ENCODE measurements at places on chromosomes 6 and 20.

- no peak for DNase-seq
Measured at GRCh38 chr20:813390-813789, 20.1 kb upstream of the FAM110A start.

DNA sequence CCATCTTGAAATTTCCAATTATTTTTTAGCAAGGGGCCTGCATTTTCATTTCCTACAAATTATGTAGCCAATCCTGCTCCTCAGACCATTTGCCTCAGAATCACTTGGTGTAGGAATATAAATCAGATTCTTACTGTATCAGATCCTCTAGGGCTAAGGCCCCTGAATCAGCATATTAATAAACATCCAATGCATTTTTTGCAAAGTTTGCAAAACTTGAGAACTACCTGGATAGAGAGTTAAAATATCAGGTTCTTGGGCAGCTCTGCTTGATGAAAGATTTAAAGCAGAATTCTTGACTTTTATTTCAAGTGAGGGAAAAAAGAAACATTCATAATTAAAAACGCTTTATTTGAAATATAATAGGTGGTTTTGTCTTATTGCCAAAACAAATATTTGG, 82.2 kb upstream of the MAN1A1 start:
- DNase-seq: no peak

DNA sequence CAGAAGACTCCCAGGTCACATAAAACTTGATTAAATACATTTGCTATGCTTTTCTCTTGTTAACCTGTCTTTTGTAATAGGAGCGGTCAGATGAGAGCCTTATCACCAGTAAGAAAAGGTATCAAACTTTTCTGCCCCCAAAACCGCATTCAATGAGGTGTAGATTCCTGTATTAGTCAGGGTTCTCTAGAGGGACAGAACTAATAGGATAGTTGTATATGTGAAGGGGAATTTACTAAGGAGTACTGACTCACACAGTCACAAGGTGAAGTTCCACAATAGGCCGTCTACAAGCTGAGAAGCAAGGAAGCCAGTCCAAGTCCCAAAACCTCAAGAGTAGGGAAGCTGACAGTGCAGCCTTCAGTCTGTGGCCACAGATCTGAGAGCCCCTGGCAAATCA, 32.7 kb downstream of the PTPRK start:
- DNase-seq: no peak

GRCh38 chr6:72966628-72967280, 258.5 kb downstream of the KHDC1L start:
- DNase-seq: no peak

GRCh38 chr20:24303393-24304170, 165.8 kb upstream of the SYNDIG1 start:
- no peak for DNase-seq

DNA sequence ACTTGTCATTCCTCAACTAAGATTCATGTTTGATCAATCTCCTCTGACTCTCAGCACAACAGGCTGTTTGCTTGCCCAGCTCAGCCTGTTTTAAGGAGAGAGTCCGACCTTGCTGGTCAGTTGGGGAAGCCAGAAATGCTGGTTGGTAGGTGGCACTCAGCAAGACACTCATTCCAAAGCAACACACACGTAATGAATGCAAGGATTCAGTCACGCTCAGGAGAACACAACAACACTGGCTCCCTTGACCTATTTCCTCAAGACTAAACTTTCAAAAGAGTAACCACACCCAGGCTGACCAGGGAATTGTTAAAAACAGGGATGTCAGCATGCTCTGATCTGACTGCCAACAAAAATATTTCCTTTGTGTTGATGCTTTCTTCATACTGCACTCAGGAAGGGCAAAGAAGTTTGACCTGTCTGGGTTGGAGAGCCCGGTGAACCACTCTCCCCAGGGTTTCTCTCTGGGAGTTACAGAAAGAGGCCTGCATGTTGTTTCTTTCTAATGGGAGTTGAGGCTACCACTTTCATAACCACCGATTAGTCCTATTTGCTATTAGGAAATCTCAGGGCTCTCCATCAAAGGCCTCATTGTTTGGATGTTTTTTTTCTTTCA, 25.6 kb upstream of the PREP start:
- DNase-seq: no peak

DNA sequence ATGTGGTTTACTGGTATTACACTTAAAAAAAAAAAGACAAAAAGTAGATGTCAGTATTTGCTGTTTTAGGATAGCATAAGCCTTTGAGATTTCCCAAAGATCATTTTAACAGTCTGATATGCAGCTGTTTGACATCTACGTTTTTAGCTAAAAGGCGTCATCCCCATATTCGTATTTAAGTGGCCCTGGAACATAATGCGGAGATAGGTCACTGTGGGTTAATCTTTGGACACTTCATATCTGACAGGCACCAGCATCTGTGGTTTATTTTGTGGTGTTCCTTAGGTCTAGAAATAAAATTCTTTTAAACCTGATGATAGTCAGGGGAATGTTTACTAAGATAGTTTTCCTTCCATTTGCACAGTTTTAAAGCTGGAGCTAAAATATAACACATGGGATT, 313.7 kb downstream of the SOX4 start:
- no peak for DNase-seq

DNA sequence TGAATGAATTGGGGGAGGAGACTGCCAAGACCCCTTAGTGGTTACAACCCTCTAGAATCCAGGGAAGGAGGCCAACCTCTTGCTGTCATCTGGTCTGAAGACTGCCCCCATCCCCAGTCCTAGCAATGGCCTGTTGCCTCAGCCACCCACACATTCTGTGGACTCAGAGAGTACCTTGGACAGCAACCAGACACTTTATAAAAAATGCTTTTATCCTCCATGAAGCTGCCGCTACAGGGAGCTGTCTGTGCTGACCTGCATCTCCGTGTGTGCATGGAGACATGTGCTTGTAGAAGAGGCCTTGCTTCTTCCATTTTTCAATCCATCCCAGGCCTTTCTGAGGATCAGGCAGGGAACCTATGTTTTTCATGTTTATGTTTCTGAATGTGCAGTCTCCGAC, 15.2 kb downstream of the CDH22 start:
- DNase-seq: no peak

DNA sequence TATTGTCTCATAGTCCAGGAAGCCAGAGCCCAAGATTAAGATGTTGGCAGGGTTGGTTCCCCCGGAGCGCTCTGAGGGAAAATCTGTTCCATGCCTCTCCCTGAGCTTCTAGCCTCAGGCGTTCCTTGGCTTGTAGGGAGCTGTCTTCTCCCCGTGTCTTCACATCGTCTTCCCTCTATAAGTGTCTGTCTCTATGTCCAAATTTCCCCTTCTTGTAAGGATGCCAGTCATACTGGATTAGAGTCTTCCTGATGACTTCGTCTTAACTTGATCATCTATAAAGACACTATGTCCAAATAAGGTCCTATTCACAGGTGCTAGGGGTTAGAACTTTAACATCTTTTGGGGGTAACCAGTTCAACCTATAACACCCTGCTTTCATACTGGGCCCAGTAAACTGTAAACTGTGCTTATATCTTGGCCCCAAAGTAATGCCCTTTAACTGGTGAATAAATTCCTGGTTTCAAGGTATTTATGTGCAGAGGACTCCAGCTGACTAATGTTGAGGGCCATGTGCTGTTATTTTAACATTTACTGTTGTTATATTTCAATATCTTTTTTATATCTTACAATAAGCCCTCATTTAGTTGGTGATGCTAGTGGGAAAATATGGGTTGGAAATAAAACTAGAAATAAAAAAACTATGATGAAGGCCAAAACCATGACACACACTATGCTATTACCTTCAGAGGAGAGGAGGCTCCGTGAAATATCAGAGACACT, 101.7 kb upstream of the IYD start:
- DNase-seq: no peak

DNA sequence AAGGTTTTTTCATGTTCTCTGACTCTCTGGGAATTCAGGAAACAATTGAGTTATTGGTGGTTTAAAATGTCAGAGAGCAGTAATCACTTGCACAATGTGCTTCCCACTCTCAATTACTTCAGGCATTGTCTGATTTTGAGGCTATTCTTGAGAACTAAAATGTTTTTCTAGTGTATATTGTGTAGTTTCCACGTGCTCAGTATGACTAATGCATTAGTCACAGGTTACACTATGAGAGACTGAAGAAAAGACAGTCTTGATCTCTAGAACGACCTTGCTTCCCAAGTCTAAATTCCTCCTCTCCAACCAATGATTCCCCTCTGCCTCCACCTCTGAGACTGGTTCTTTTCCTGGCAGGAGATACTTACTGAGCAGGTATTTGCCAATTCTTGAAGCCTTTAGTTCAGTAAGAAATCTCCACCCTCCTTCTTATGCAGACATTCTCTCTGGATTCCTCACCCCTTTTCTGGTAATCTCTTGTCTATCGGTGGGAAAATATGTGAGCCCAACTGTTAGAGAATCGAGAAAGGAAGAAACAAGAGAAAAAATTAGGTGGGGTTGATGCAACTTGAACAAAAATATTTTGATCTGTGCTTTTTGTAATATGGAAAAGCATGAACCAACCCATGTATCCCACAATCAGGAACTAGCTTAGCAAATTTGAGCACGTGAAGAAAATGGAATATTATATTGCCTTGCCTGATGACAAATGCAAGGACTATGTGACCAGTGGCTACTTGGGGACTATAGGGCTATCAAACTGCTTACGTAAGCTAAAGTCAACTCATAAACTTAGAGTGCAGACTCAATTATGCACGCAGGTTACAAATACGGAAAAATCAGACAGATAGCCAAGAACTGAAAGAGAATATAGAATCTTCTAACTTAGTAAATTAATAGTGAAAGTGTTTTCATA, 61.1 kb upstream of the SLC22A16 start:
- DNase-seq: no peak

- DNase-seq: no peak
Measured at GRCh38 chr6:117298941-117299340, 33.6 kb downstream of the VGLL2 start.

- no peak for DNase-seq
Measured at GRCh38 chr6:159071843-159072769, 27.3 kb upstream of the TAGAP start.

- DNase-seq: peak; percentile 39
Measured at GRCh38 chr20:59515013-59515905, 89.1 kb upstream of the PHACTR3 start.

GRCh38 chr6:41122373-41122772, 31.8 kb downstream of the TREML1 start:
- DNase-seq: no peak

DNA sequence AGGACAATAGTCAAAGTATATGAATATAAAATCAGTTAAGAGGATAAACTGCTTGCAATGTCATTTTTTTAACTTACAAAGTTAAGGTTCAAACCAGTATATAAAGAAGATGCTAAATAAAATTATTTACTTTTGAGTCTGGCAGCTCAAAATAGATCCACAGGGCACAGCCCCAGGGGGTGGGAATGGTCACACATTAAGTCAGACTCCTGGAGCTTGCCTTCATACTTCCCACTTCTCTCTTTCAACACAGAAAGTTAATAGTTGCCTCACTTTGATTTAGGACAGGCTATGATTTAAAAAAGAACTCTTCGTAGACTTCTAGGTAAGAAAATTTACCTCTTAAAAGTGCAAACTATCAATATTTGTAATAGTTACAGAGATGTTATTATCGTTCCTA, 158.3 kb upstream of the RUNX2 start:
- no peak for DNase-seq

- DNase-seq: no peak
Measured at GRCh38 chr20:36167902-36168503, 13.5 kb downstream of the EPB41L1 start.

GRCh38 chr6:10759312-10759839, 11.8 kb downstream of the TMEM14B start:
- DNase-seq: no peak

- no peak for DNase-seq
Measured at GRCh38 chr6:69279805-69280204, 517.0 kb downstream of the LMBRD1 start.

DNA sequence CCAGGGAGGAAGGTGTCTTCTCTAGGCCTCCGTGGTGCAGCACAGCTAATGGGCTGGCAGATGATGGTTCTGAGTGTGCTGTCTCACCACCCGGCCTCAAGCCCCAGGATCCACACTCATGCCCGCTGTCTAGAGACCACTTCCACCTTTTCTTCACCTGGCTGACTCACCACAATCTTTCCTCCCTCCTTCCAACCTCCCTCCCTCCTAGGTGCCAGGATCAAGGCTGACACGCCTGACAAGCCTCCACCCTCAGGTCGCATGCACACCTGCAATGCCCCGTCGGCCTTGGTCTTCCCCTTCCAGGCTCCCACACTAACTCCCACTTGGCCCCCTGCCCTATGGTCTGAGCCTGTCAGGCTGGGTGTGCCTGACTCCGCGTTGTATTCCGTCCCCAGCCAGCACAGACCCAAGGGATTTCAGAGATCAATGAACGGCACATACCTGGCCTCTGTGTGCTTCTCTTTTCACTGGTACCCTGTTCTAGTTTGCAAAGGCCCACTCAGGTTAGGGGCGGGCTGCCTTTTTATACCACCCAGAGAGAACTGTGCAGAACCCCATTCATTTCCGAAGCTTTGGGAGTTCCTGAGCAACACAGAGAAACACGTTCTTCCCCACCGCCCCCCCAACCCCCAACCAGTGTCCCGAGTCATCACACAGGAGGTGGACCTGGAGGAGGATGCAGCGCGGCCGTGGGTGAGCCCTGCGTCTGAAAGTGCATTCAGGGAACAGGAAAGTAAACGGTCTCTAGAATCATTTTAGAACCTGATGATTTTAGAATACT, 39.3 kb downstream of the PMEPA1 start:
- no peak for DNase-seq

GRCh38 chr20:59525500-59526241, 78.7 kb upstream of the PHACTR3 start:
- DNase-seq: peak; percentile 31

DNA sequence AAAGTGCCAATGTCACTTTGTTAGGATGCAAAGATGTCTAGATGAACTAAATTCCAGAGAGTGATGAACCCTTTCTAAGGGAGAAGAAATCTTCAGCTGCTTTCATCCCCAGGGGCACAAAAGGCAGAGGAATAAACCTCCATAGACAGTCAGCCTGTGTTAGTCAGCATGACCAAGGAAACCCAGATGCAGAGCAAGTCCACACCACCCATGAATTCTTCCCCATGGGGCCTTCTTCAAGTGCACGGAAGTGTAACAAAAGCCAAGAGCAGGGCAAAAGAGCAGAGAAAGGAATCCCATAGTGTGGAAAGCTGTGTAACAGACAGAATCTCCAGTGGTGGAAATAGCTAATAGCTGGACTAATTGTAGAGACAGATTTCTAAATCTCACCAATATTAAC, 50.0 kb downstream of the DCDC2 start:
- DNase-seq: no peak

- DNase-seq: no peak
Measured at GRCh38 chr6:11214901-11215300, 17.6 kb downstream of the NEDD9 start.

DNA sequence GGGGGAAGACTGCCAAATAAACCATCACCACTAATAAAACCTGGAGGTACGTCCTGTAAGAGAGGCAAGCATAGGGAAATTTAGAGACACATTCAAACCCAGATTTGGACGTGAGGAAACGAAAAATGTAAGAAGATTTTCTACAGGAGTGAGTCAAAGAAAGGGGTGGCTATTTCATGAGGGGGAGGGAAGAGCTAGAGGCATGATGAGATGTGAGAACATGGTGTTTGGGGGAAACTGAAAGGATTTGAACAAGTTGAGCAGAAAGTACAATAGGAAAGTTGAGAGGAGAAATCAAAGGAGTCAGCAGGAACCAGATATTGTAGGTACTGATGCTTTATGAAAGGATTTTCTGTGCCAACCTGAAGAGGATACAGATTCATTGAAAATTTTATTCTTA, 179.1 kb upstream of the HS3ST5 start:
- no peak for DNase-seq
